ENCODE measurements at places on chromosomes 12 and 14.

GRCh38 chr14:54652188-54652587 is 85.3 kb downstream of the SAMD4A start:
- no peak for DNase-seq

- DNase-seq: no peak
Observed at GRCh38 chr12:3220382-3221321, 143.5 kb downstream of the TSPAN9 start.

- no peak for DNase-seq
Observed at GRCh38 chr14:92726135-92726932, 22.1 kb downstream of the LGMN start.

DNA sequence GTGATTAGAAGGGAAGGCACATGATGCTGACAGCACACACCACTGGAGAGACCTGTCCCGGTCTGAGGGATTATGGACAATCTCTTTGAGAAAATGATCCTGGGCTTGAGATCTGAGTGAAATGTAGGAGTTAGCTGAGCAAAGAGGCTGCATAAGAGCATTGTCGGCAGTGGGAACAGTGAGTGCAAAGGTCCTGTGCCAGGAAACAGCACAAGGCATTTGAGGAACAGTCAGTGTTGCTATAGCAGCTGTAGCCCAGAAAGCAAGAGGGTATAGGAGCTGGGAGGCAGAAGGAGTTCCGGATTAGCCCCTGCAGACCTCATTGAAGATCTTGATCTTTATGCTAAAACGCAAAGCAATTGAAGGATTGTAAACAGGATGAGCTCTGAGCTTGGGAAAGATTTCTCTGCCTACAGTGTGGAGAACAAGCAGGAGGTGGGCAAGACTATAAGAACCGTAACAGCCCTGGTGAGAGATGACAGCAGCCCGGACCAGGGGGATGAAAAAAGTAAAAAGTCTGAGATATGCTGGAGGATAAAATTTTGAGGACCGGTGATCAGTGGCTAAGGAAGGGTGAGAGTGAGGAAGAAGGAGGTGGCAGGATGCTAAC is 28.5 kb downstream of the CFL2 start:
- no peak for DNase-seq

- peak; percentile 70 for DNase-seq
Observed at GRCh38 chr12:54526812-54527630, 22.4 kb upstream of the PDE1B start.

- DNase-seq: no peak
Observed at GRCh38 chr14:98599082-98599481, 672.9 kb downstream of the BCL11B start.

DNA sequence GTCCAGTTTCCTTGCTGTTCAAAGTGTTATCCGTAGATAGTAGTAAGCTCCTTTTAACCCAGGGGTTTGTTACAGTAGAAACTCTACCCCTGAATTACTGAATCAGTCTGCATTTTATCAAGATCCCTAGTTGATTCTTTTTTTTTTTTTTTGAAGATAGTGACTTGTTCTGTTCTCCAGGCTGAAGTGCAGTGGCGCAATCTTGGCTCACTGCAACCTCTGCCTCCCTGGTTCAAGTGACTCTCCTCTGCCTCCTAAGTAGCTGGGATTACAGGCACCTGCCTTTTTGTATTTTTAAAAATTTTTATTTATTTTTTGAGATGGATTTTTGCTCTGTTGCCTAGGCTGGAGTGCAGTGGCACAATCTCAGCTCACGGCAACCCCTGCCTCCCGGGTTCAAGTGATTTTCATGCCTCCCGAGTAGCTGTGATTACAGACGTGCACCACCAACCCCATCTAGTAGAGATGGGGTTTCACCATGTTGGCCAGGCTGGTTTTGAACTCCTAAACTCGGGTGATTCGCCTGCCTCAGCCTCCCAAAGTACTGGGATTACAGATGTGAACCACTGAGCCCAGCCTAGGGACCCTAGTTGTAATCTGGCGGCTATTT is 10.5 kb downstream of the LARP4 start:
- no peak for DNase-seq

DNA sequence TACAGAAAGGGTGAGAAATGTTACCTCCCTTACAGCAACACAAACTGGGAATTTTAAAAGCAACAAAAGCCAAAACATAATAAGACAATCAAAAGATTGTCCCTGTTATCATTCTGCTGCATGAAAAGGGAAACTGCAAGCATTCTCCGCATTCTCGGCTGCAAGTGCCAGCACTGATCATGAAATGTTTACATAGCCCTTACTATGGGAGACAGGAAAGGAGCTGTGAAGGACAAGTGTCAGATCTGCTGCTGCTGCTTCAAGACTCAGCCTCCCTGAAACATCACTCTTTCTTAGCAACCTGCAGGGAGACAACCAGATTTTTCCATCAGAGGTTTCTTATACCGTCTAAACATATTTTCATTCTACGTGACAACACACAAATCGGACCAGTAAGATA is 20.1 kb downstream of the DENND5B start:
- DNase-seq: no peak

DNA sequence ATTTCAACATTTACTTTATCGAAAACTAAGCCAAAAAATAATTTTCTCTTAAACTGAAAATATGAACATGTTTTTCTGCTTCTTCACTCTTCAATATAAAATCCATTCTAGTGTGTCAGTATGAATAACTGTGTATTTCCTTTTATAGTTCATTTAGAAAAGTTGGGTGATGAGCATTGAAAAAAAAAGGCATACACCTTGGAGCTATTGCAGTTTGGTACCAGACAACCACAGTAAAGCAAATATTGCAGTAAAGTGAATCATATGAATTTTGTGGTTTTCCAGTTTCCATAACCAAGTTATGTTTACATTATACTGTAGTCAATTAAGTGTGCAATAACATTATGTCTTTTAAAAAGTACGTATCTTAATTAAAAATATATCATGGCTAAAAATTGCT is 195.0 kb upstream of the FOXG1 start:
- DNase-seq: no peak

DNA sequence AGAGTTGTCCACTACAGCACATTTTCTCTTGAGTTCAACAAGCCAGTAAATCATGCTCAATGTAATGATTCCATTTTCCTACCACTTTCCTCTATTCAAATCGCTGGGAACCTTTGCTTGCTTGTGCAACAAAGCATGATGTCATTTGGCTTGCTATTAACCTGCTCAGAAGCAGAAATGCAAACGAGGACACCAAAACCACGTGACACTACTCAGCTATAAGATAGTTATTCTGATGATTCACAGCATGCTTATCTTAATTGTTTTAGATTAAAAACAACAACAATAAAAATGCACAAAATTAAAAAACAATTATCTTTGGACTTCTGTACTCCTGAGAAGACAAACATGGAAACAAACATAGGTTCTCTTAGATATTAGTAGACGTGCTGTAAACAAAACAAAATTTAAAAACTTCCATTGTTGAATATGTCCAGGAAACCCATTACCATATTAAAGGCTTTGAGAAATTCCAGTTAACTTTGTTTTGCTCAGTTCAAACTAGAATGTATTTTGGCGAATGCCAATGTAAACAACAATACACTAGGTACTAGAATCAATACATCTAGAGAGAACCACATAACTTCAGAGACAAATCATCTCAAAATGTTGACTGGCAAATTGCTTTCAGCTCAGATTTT is 77.5 kb upstream of the KRAS start:
- DNase-seq: no peak

- no peak for DNase-seq
Observed at GRCh38 chr12:123805173-123805572, 43.1 kb downstream of the DNAH10 start.

DNA sequence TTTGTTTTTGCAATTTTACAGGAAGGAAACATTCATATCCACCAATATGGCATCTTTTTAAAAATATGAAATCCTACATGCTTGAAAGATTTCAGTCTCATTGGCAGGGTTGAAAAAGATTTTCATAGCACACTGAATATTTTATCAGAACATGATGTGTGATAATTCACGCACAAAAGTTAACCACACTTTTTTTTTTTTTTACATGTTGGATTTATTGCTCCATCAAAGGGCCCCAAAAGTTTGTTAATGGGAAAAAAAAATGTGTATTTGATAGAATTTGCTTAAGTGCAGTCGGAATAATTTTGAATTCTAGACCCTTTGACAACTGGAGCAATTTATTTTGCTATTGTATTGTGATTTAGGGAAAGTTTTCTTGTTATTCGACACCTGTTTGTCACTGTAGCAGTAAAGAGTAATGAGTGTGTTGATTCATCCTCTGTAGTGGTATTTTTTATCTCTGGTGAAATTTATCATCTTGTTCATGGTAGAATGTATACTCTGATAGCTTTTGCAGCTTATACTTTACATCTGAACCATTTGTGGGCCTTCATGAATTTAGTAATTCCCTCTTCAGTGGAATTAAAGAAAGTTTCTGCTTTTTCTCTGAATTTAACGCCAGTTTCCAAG is 1.1 kb downstream of the EML1 start:
- no peak for DNase-seq

DNA sequence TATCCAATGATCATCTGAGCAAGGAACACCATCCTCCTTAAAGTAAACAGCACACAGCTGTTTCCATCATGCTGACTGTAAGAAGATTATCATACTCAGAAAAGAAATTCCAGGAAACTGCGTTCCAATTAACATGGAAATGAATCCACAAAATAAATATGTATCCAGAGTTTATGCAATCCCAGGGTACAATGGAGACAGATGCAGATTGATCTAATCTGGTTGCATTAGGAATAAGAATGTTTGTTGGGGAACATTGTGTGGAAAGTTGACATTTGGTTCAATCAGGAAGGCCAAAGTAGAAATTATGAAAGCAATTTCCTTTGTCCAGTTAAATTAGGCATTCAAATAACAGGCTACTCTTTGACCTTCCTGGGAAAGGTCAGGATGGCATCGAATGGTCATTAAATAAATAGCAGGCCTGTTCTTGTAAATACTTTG is 236.9 kb upstream of the AMIGO2 start:
- no peak for DNase-seq

GRCh38 chr12:57512665-57513064 is 7.6 kb downstream of the DDIT3 start:
- DNase-seq: no peak

- DNase-seq: no peak
Observed at GRCh38 chr14:64952598-64953309, 10.2 kb upstream of the GPX2 start.

GRCh38 chr12:109664402-109664801 is 49.2 kb upstream of the FAM222A start:
- DNase-seq: no peak

GRCh38 chr14:20999591-20999990 is 498 bp downstream of the SLC39A2 start:
- DNase-seq: no peak

GRCh38 chr12:112759786-112760185 is 31.8 kb upstream of the RPH3A start:
- no peak for DNase-seq

- no peak for DNase-seq
Observed at GRCh38 chr14:92105073-92105892, 1.1 kb downstream of the ATXN3 start.

DNA sequence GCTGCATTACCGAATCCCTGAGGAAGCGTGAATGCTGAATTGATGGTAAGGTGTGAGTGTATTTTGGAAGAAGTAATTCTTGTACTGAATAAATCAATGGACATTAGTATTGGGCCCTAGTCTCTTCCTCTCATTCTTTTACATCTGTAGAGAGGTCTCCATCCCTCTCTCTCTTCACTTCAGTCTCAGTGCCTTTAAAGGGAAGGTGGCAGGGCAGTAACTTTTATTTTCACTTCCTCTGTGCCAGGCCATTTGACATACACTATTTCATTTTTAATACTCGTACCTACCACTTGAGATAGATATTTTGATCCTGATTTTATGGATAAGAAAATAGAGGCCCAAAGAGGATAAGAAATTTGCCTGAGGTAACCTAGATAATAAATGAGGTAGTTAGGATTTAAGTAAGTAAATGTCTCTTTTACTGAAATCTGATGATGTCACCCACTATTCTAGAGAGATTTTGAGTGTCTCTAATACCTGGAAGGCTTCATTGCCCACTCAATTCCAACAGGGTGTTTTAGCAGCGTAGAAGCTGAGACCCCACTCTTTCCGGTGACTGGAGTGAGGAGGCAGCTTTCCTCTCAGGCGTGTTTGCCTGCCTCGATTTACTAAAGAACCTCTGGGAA is 177.9 kb upstream of the PRICKLE1 start:
- DNase-seq: no peak

DNA sequence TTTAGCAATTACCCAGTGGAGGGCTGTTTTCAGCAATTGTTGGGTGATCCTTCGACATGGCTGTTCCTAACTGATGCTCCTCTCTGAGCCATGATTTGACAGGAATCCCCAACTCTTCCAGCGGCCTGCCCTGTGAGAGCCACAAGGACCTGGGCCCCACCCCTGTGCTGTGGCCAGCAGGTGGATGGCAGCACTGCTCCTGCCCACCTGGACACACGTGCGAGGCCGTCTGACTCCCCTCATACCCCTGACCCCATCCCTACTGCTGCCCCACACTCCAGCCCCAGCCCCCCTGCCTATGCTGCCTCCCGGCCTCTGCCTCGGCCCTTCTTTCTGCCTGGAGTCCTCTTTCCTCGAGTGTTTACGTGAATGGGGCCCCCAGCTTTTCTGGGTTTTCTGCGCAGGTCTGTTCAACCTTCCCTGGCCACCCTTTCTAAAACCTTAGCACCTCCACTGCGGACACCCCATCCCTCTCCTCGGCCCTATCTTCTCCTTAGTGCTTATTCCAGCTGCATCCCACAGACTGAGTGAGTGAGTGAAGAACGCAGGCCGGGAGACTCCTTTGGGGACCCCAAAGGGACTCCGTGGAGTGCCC is 111.4 kb downstream of the DICER1 start:
- DNase-seq: no peak

- DNase-seq: no peak
Observed at GRCh38 chr14:53408175-53408879, 255.2 kb upstream of the DDHD1 start.

GRCh38 chr12:19382111-19382526 is 57.2 kb upstream of the AEBP2 start:
- DNase-seq: no peak

DNA sequence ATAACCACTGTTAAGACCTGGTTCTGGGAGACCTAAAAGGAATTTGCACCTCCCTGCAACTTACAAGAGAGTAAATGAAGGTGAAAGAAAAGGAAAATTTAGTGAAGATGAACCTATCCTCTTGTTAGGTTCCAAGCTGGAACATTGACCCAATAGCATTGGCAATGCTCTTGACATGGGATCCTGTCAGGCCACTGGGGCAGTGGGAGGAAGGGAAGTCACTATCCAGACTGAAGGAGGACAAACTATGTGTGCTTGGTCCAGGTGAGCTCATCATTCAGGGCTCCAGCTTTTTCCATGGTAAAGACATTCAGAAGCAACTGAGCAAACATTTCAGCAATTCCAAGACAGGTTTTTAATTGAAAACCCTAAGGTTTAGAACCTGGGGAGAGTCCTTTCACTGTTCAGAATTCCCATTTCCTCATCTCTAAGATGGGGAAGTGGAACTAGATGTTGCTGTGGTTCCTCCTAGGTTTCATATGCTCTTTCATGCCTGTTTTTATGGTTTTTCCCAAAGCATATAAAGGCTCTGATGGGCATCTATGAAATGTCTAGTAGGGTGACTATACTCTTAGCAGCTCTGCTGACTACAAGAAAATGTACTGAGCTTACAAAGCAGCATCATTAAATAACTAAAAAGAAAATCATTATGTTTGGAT is 33.1 kb downstream of the MAPK1IP1L start:
- DNase-seq: no peak
